ENCODE measurements at places on chromosomes 13 and 19.

- DNase-seq, result peak; percentile 18
These were observed 131.5 kb downstream of the RGCC start for GRCh38 chr13:41588899-41589298.

DNA sequence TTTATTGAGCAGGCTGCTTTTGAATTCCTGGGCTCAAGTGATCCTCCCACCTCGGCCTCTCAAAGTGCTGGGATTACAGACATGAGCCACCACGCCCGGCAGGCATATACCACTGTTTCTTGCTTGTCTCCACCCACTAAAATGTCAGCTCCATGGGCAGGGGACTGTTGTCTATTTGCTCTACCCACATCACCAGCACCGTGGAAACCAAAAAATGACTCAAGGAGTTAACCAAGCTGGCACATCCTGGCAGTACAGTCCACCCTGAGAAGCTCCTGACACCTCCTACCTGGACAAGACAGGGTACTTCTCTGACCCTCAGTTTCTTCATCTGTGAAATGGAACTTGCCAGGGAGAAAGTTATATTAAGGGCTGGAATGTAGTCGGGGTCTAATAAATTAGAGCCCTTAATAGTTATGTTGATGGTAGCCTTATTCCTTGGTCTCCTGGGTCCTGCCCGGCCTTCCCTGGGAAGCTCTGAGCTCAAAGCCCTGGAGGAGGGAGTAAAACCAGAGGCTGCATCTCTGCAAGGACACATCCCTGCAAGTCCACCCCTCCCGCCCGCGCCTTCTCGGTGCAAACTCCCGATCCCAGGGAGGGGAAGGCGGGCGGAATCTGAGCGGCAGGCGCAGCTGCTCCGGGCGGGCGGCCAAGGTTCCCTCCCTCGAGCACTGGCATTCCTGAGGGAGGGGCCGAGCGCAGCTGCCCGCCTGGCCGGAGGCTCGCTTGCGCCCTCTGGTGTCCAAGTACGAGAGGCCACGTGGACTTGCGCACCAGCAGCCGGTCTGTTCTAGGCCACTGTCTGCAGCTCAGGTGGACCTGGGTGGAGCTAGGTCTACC is 14.1 kb downstream of the RDH8 start:
- DNase-seq, result peak; percentile 98

DNA sequence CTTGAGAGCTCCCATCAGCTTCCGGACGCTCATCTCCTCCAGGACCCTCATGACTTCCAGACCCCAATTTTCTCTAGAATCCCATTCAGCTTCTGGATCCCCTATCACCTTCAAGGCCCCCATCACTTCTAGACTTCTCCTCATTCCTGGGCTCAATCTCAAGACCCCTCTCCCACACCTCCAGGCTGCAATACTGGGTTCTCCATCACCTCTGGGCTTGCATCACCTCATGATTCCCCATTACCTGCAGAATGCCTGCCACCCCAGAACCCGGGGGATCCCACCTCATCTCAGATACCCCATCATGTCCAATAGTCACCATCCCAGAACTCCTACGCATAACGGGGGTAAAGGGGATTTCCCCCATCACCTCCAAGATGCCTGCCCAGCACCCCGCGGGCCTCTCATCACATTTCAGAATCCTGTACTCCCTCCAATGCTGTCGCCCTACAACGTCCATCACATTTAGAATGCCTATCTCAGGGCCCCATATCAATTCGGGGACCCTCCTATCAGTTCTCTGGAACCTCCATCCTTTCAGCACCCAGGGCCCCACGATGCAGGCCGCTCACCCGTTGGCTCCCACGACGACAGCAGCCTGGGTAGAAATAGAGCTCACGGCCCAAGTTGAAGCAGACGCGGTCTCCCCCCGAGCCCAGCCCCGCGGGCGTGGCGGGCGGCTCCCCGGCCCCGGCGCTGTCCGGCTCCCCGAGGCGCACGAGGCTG is 738 bp downstream of the DMWD start:
- DNase-seq, result no peak

GRCh38 chr19:15684828-15685227 is 11.9 kb downstream of the CYP4F12 start:
- DNase-seq, result no peak

DNA sequence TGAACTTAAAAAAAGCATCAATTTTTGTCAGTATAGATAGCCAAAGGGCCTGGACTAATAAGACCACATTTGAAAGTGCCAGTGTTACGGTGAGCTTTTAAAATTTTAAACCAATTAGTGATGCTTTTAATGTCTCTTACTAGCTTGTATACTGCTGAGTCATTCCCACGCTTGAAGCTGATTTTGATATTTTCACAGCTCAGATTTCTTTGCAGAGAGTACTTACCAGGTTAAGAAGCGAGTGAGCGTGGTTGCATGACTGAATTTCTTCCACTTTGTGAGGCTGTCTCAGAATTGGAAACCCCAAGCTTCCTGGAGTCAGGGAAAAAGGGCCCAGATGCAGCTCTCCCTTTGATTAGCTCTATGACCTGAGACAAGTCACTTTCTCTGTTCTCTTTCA is 74.5 kb upstream of the NBEA start:
- no peak for DNase-seq

DNA sequence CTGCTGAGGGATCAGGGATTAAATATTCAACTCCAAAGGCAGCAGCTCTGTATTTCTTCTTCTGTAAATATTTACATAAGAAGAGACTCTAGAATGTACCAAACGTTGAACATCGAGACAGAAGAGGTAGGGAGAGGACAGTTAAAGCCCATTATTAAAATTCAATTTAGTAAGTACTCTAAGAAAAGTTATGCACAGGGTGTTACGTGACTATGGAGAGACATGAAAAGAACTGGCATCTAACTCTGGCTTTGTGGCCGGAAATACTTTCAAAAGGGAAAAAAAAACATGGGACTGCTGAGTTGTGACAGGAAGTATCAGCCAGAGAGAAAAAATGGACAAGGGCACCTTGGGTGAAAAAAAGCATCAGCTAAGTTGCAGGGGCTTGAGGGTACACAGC is 36.7 kb downstream of the LNX2 start:
- DNase-seq, result no peak

- no peak for DNase-seq
These were observed 140.5 kb downstream of the STK24 start for GRCh38 chr13:98436233-98436910.

GRCh38 chr19:47610902-47611301 is 2.0 kb downstream of the BICRA start:
- DNase-seq, result no peak

DNA sequence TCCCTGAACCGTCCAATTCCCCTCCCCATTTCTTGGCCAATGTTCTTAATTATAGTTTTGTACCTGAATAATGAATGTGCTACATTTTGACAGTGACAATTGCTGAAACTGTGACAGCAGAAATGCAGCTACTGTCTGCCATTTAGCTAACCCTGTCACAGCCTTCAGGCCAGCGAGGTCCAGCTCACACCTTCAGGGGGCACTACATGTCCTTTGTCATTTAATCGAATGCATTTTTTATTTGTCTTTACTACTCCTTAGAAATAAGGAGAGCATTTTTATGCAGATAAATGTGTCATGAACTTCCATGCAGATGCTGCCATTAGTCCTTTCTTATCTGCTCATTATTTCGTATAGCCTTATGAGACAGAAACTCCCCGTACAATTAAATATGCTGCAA is 159.9 kb downstream of the MZT1 start:
- no peak for DNase-seq

GRCh38 chr13:40787062-40787461 is 2.3 kb upstream of the SLC25A15 start:
- DNase-seq, result no peak

DNA sequence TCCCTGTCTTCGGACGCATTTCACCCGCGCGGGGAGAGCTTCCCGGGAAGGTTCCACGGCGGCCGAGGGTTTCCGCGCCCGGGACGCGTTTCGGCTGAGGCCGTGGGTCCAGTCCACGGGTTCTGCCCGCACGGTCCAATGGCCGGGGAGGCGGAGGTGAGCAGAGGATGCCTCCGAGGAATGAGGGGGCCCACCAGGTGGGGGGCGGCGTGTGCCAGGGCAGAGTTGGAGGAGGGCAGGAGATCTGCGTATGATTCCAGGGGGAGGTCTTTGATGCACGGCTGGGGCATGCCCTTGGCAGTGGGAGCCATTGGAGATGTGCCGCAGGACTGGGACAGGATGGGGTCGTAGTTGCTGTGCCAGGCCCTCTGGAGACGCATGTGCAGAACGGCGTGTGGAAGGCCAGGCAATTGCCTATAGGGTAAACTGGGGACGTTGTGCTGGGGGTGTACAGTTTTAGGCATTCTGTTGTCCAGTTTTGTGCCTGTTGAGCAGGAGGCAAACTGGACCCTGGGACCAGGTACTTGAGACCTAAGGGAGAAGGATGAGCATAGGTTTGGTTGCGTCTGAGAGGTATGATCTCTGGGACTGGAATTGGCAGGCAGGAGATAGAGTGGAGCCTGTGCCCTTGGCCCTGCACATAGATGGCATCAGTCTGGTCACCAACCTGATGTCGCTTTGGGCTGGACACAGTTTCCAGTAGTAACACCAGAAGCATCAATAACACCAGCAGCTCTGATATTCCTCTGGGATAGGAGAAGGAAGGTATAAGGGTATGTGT is 751 bp downstream of the ZNF584 start:
- DNase-seq, result peak; percentile 50

- no peak for DNase-seq
These were observed 21.3 kb downstream of the ANKRD10 start for GRCh38 chr13:110893571-110893970.

DNA sequence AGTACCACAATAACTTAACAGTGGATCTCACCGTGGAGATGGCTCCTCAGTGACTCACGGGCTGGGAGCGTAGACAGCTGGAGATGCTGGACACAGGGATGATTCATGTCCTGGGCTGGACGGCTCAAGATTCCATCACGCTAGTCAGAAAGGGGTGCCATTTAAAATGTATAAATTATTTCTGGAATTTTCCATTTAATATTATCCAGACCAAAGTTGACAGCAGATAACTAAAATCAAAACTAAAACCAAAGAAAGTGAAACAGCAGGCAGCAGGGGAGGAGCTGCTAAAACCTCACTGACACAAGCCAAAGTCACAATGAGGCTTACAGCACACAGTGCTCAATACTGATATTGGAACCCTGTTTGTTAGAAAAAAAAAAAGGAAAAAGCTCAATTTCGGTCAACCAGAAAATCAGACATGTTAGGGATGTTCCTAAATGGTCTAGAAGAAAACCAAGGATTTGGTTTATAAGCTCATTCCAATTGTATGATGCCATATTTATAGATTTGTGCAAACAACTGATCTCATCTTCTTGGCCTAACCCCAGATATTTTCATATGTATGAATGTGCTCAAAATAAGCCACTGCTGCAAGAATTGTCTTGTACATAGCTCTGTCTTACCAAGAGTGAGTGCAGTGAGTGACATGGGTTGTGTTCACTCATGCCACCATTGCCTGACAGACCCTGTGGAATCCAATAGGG is 111.8 kb downstream of the SACS start:
- peak; percentile 50 for DNase-seq

GRCh38 chr19:16156904-16157303 is 13.4 kb downstream of the HSH2D start:
- DNase-seq, result no peak

DNA sequence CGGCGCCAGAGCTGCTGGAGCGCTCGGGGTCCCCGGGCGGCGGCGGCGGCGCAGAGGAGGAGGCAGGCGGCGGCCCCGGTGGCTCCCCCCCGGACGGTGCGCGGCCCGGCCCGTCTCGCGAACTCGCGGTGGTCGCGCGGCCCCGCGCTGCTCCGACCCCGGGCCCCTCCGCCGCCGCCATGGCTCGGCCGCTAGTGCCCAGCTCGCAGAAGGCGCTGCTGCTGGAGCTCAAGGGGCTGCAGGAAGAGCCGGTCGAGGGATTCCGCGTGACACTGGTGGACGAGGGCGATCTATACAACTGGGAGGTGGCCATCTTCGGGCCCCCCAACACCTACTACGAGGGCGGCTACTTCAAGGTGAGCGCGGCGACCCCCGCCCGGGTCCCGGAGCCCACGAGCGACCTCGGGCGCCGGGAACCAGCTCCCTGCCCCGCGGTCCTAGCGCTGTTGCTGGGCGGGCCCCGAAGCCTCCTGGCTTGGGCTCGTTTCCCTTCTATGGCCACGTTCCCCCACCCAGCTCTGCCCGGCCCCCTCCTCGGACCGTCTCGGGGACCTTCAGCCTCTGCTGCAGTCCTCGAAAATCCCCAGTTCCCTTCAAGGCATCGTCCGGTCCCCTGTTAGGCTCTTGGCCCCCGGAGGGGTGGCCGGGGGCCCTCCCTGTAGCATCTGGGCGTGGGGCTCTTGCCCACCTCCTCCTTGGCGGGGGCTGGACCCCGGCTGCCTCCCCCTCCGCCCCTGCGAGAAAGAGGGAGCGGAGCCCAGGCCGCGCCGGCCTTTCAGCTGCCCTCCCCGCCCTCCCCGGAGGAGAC is at the start of gene CDC34:
TSS of gene CDC34 (plus strand) at position 8 of the 808 bp plus-strand sequence. CDS start at position 180, 172 bp downstream.
- DNase-seq, result no peak

DNA sequence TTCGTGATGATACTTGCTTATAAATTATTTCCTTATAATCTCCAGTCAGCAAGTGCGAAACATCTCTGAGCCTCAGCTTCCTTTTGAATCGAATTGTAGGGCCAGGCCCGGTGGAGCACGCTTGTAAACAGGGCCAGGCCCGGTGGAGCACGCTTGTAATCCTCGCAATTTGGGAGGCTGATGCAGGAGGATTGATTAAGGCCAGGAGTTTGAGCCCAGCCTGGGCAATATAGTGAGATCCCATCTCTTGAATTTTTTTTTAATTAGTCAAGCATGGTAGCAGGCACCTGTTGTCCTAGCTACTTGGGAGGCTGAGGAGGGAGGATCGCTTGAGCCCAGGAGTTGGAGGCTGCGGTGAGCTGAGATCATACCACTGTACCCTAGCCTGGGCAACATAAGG is 116.2 kb upstream of the MCF2L start:
- no peak for DNase-seq

DNA sequence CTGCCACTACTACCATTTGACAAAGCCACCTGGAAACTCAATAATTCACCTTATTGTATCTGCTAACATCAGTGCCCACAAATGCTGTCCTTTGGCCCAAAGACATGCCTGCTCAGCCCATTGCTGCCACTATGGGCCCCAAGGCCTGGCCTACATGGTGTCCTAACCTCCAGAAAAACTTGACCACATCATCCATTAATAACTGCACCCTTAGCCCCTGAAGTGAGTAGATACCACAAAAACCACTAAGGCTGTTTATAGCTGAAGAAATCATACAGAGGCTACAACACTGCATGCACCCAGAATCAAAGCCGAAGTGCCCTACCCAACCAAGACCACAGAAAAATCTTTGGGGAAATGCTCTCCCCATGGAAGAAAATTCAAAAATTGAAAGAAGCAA is 932.8 kb upstream of the SLITRK6 start:
- no peak for DNase-seq

Measured in LoVo (cell line).